Activated CD8-positive, alpha-beta memory T cell treated with anti-CD3 and anti-CD28 coated beads, Interleukin-2, amount 50 U/mL, for 4 hours (primary cell): ENCODE measurements at places on chromosomes 7 and 10.
A peak's percentile ranks its signal among the peaks of the same experiment; 100 is the strongest.

- DNase-seq = no peak
These were observed 12.7 kb upstream of the ATP6V1F start for GRCh38 chr7:128849804-128850490.

- no peak for DNase-seq
These were observed 141.7 kb downstream of the EGFR start for GRCh38 chr7:55160539-55160938.

DNA sequence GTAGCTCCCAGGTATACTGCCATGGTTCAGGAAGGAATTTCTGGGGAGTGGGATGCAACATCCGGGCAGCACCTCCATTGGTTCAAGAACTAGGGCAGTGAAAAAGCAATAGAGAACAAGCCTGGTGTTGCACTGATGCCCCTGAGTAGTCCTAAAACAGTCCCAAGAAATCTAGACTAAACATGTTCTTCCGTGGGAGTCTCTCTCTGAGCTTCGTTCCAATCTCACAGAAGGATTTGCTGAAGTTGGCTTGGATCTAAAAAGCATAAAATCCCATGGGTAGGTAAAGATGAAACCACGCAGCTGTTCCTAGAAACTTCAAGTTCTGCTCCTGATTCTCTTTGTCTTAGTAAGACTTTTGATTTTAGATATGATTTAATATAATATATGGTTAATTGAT is 154.5 kb downstream of the PLXDC2 start:
- no peak for DNase-seq

GRCh38 chr7:117489911-117490310 is 10.1 kb downstream of the CFTR start:
- no peak for DNase-seq

GRCh38 chr10:103850572-103850895 is 4.8 kb downstream of the SH3PXD2A start:
- DNase-seq = no peak

DNA sequence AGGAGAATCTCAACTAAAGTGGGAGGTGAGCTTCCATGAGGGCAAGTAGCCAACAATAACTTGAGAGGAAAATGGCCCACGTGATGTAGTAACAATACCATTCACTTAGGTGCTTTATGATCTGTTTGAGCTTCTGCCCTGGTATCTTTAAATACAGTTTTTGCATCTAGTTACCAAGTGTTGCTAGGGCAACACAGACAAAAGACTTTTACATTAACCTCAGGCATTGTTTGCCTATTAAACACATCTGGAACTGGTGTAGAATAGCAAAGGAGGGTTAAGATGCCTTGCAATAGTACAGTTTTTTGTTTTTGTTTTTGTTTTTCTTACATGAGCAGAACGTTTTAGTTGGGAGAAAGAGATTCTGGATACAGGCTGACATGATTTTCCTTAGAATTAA is 97.7 kb upstream of the MTPN start:
- no peak for DNase-seq

DNA sequence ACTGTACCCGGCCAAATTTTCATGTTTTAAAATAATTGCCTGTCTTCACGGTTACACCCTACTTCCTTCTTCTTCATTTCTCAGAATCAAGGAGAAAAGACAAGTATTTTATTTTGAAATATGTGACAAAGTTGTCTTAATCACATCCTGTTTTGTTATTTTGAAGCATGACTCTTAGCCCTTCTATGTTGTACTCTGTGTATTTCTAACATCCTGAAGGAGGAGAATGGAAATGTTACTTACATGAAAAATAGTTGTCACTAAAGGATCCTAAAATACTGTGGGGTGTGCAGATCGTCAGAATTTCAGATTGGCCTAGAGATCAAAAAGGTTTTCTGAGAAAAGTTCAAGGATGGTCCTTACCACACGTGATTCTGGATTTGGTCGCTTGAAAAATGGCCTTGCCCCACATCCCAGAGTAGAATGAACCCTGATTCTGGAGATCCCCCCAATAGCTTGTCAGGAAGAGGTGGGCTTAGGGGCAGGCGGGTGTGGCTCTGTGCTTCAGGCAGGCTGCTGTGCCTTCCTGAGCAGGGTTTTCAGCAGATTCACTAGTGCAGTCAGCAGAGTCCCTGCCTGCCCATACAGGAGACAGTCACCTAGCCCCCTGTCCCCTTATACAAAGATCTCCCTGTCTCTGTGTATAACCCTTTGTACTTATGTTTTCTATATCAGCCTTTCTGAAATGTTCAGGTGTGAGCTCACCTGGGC is 8.6 kb downstream of the UPP1 start:
- peak; percentile 26 for DNase-seq

DNA sequence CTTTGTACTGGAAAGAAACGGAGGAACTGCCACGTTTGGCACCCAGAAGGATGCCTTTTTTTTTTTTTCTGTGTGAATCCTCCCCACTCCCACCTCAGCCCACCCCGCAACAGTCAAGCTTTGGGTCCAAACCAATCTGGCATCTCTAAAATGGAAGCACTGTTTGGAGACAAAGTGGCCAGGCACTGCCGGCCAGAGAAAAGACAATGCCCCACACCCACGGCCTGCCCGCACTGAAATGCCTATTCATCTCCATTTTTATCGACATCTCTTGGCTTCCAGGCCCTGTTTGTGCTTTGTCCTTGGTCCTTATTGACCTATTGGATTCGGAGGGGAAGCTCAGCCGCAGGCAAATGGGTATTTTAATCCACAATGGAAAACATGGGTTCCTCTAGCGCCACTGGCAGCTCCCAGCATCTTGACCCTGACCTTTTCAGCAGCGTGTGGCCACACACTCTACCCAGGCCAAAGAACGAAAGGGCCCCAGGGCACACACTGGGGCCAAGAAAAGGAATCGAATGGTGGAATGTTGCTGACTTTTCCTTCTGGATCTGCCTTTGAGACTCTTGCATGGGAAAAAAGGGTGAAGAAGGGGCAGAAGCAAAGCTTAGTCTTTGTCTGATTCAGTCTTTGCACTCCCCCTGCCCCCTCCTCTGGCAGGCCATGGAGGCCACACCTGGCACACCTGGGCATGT is 162.6 kb upstream of the CDCA7L start:
- no peak for DNase-seq

DNA sequence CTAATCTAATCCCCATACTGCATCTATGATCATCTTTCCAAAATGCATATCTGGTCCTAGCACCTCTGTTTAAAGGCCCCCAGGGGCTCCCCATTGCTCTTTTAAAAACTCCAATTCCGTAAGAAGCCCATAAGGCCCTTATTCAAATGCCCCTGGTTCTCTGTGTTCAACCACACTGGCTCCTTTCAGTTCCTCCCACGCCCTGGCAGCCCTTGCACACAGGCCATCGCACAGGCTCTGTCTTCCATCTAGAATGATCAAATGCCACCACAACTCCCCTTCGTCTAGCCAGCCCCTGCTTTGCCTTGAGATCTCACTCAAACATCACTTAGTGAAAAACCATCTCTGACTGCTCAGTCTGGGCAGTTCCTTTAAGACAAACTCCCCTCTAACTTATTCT is 112.9 kb upstream of the LYZL2 start:
- no peak for DNase-seq

- no peak for DNase-seq
These were observed 50.6 kb upstream of the CELF2 start for GRCh38 chr10:10967029-10967428.

DNA sequence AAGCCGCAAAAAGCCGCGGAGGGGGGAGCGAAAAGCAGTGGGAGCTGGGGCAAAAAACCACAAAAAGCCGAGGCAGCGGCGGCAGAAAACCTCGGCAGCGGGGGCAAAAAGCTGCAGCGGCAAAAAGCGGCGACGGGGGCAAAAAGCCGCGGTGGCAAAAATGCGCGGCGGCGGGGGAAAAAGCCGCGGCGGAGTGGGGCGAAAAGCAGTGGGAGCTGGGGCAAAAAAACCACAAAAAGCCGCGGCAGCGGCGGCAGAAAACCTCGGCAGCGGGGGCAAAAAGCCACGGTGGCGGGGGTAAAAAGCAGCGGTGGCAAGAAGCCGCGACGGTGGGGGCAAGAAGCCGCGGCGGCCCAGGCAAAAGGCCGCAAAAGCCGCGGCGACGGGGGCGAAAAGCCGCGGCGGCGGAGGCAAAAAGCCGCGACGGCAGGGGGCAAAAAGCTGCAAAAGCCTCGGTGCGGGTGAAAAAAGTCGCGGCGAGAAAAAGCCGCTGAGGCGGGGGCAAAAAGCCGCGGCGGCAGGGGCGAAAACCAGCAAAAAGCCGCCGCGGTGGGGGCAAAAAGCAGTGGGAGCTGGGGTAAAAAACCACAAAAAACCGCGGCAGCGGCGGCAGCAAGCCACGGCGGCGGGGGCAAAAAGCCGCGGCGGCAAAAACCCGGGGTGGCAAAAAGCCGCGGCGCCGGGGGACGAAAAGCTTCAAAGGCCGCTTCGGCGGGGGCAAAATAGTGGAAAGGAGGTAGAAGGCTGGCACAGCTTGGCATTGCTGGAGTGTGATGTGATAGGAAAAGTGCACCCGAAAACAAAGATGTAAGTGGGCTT is 135.9 kb downstream of the ZNF92 start:
- DNase-seq = peak; percentile 11

- DNase-seq = no peak
These were observed 7.0 kb upstream of the DLX6 start for GRCh38 chr7:96998333-96998732.

GRCh38 chr7:151601521-151602305 is 82.0 kb upstream of the RHEB start:
- DNase-seq = no peak

GRCh38 chr7:39838326-39838725 is 111.7 kb upstream of the CDK13 start:
- DNase-seq = no peak

DNA sequence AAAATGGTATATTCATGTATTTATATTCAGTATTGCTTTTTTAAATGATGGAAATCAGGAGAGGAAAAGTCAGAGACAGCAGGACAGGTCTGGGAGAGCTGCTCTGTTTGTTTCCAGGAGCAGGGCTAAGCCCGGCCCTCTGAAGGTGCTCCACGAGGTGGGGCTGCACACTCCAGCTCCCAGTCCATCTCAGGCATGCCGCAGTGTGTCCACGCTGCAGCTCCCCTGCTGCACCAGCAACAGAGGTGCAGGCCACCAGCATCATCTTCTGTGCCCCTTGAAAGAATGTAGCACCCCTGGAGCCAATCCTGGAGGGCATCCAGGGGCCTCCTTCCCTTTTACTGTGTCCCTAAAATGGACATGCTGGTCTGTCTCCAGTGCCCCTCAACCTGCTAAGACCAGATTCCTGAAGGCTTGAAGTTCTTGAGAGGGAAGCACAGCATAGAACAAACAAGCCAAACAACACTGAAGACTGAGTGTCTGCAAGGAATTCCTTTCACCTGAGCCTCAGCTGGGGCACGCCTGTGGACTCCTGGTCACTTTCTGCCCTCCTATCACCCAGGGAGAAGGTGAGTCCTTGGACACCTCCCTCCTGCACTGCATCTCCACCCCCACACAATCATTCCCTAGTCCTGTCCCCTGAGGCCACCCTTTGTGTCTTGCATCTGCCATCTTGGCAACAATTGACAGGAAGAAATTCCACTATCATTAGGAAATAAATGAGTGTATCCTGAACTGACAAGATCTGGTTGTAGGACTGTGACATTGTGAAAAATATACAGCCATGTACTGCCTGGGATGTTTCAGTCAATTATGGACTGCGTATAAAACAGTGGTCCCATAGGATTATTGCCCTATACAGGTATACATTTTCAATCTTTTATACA is 100.5 kb downstream of the CXCL12 start:
- DNase-seq = no peak

GRCh38 chr7:71601851-71602250 is 469.9 kb downstream of the GALNT17 start:
- no peak for DNase-seq

DNA sequence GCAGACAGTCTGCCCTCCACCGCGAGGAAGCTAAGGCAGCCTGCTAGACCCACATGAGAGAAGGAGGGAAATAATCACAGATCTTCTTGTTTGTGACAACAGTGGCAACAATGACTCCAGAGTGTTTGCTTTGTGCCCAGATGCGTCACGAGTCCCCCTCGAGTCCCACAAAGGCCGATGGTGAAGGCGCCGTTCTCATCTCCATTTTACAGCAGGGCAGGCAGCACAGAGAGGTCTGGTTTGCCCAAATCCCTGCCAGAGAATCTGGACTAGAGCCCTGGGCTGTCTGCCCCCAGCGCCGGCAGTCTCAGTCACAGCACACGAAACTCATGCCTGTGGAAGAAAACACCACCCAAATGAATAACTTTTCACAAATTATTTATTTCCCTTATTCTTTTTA is 38.1 kb downstream of the KIAA1549 start:
- DNase-seq = no peak

GRCh38 chr7:139783647-139784385 is 6.0 kb upstream of the HIPK2 start:
- DNase-seq = no peak

DNA sequence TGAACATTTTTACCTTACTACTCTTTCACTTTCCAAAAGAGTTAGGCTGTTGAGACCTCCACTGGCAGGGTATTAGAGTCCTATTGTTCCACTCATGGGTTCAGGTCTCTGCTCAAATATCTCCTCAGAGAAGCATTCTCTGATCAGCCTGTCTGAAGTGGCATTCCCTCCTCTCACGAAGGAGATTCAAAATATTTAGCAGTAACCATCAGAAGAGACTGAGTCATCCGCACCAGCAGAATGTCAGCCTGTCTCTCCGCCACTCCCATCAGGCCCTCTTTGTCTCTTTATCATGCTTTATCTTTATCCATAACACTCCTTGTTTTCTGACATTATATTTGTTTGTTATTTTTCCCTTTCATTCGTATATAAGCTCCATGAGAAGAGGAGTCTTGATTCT is 79.1 kb downstream of the AASS start:
- no peak for DNase-seq
